ENCODE measurements at places on chromosomes 6 and 20.
A peak's percentile ranks its signal among the peaks of the same experiment; 100 is the strongest.

- no peak for DNase-seq
These were observed 16.1 kb upstream of the DEFB129 start for GRCh38 chr20:210809-211502.

GRCh38 chr6:3138341-3138740 is 19.0 kb downstream of the TUBB2A start:
- DNase-seq: no peak

- no peak for DNase-seq
These were observed 10.4 kb upstream of the SNX9 start for GRCh38 chr6:157812425-157813171.

GRCh38 chr6:148775161-148775560 is 28.3 kb downstream of the UST start:
- no peak for DNase-seq

DNA sequence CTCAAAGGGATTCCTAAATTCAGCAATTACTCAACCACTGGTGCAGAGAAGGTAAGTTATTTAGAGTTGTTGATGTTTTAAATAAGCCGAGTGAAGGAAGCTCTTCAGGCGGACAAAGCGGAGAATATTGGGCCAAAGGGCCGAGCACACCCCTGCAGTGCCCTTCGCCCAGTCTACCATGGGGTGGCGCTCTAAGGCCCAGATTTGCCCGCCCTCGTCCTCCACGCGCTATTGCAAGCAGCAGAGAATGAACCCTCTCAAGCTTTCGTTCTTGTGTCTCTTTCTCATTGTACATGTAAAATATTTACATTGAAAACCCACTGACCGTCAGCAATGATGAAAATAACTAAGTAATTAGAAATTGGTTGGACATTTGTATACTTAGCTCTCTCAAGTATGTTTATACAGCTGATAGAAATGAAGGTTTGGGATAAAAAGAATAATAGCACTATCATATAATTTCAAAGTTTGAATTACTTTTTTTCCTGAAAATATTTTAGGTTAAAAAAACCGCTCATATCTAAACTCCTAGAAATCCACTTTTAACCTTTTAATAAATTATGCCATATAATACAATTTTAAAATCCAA is 195.0 kb upstream of the CEP162 start:
- no peak for DNase-seq

DNA sequence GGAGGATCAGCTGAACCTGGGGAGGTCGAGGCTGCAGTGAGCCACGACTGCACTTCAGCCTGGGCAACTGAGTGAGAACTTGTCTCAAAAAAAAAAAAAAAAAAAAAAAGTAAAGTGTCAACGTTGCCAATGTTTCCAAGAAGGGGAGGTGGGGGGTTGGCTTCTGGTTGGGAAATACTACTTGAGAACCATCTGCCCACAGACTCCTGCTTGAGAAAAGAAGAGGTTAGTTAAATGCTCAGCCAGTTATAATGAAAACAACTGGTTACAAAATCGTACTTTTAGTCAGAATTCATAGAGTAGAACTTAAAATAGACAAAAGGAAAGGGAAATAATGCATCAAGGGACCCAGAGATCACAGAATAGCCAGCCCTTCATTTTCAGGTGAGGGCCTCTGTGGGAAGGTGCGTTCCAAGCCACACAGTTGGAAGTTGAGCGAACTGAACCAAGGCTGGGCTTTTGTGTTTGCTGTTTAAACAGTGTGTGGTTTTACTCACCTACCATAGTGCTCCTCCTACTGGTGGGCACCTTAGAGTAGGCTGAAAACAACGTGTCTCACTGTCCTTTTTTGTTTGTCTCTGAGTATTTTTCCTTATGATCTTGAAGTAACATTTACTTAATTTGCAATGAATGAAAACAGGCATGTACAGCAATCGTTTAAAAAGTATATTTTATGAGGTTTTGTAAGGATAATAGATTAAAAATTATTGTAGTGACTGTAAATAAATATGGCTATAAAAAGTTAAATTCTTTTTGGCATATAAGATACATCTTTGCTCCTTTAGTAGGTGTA is 200.7 kb downstream of the BCAS1 start:
- DNase-seq: peak; percentile 84

DNA sequence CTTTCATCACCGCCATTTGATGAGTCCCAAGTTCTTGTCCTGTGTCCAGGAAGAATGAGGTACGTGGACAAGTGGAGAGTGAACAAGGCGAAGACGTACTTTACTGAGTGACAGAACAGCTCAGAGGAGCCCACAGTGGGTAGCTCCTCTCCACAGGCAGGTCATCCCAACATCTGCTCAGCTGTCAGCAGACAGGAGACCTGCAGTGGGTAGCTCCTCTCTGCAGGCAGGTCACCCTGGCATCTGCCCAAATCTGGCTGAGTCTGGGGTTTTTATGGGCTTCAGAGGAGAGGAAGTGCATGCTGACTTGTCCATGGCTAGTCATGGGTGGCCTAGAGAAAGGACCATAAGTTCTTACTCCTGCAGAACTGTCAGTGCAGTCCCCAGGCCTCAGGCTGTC is 32.7 kb upstream of the PDYN start:
- DNase-seq: no peak

GRCh38 chr6:7650878-7651277 is 60.9 kb downstream of the SNRNP48 start:
- no peak for DNase-seq

DNA sequence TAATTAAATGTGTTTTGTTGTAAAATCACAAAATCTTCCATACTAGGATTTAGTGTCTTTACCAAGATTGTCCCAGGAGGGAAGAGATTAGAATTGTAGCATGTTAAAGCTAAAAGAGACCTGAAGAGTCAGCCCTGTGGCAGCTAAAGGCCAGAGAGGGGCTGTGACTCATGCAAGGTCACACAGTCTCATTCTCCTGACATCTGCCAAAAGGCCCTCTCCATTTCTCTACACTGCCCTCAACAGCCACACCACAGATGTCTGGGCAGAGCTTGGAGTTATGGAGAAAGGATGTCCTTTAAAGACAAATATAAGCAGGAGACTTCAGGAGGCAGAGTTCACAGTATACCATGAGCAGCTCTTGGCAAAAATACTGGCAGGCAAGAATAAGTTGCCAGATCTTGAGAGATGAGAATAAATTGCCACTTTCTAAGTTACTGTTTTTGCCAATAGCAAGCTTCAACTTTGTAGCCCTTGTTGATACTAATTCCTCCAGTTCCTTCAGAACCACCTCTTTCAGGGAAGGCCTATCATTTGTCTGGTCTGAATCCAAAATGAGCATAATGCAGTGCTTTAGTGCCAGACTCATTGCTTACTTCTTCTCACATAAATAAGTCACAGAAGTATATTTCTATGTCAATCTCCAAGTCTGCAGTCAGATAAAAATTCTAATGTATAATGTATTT is 41.7 kb downstream of the AKIRIN2 start:
- DNase-seq: no peak

GRCh38 chr20:36628076-36628475 is 17.9 kb downstream of the SLA2 start:
- DNase-seq: no peak

DNA sequence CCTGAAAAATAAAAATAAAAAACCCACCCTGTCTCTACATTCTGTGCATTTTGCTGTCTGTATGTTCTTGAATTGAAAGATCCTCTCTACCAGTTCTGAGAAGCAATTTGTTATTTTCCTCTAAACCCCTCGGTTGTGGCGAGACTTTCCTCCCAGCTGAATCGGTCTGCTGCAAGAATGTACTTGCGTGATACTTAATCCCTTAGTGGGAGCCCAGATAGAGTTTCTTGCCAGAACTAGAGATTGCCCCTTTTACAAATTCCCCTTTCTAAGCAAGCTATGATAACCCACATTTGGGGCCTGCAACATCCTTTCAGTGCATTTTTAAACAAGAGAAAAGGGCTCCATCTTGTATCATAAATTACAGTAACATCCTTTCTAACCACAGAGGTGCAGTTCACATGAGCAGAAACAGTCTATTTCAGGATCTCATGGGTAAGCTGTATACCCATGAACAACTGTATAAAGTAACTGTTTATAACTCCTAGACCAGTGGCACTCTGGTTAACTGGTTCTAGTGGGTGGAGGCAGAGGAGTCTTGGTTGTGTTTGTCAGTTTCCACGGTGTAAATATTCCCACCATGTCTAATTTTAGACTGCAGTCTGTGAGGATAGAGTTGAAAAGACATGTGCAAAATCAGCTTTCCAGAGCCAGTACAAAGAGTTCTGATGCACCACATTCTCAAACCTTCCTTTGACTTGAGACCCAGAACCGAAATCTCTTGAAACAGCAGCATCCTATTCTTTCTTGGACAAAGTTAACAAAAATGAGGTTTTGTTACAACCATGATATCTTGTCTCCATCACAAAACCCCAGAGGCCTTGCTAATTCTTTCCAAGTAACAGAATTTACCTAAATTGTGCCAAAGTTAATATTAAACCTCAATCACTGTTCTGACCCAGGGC is 113.1 kb upstream of the ZNF217 start:
- no peak for DNase-seq

- DNase-seq: no peak
These were observed 11.0 kb upstream of the SIM1 start for GRCh38 chr6:100475554-100476320.

All from RPMI8226 (cell line).